Memory B cell (primary cell): ENCODE measurements at places on chromosomes 5 and 9.

- H3K4me3 ChIP-seq: no peak overlapping the region
- peaks cover 4% of the 10 kb centered on the region for H3K4me1 ChIP-seq
- no peak for DNase-seq
- H3K27me3 ChIP-seq: no peaks in the 10 kb centered on the region
Measured at GRCh38 chr5:66906021-66906420, 290.6 kb downstream of the CD180 start.

DNA sequence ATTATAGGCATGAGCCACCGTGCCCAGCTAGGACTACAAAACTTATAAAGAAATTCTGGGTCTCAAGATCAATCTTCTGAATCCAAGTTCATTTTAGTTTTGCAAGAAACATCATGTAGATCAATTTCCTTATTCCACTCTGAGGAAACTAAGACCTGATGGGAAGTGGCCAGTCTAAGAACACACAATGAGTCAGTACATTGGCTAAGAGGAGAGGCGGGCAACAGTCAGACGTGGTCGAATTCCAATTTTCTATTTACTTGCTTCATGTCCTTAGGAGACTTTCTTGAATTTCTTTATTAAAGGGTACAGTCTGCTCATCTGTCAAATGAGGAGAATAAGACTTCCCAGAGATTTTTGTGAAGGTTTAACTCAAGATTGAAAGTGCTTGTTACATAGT lies 432.1 kb upstream of the BRINP1 start:
- H3K4me1 ChIP-seq: no peaks in the 10 kb centered on the region
- no peak for DNase-seq
- H3K36me3 ChIP-seq: no peaks in the 10 kb centered on the region
- no peak overlapping the region for H3K4me3 ChIP-seq
- H3K27me3 ChIP-seq: peaks cover 4% of the 10 kb centered on the region

DNA sequence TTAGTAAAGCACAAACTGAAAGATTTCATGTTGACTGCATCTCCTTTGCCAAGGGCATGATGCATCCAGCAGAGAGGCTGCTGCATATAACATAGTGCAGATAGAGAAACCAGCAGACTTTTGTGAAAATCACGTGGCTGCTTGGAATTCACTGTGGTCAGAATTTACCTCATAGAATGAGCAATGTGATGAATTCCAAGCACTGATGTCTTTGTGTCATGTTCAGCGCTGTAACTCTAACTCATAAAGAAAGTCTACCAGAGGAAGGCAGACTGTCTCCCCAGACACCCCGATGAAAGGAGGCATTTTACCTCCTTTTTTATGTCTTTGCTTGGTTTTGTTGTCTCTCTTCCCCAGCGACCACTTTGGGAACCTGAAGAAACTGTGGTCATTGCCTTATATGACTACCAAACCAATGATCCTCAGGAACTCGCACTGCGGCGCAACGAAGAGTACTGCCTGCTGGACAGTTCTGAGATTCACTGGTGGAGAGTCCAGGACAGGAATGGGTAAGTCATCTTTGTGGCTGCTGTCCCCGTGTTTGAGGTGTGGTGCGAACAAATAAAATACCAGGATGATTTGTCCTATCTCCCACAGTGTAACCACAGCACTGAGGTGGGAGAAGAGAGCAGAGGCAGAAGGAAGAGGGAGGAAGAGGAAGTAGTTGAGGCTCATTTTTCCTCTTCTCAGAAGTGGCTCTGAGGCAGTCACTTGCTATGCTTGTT lies 42.0 kb downstream of the ITK start:
- H3K4me1 ChIP-seq: peaks cover 16% of the 10 kb centered on the region
- H3K27ac ChIP-seq: no peak overlapping the region
- peak overlapping the region; percentile 59 for H3K4me3 ChIP-seq
- no peak for DNase-seq
- no peaks in the 10 kb centered on the region for H3K36me3 ChIP-seq

- no peaks in the 10 kb centered on the region for H3K27me3 ChIP-seq
- no peak for DNase-seq
- H3K36me3 ChIP-seq: no peaks in the 10 kb centered on the region
- H3K4me3 ChIP-seq: peak overlapping the region; percentile 24
Measured at GRCh38 chr9:31302620-31303418, 1081.6 kb upstream of the ACO1 start.

DNA sequence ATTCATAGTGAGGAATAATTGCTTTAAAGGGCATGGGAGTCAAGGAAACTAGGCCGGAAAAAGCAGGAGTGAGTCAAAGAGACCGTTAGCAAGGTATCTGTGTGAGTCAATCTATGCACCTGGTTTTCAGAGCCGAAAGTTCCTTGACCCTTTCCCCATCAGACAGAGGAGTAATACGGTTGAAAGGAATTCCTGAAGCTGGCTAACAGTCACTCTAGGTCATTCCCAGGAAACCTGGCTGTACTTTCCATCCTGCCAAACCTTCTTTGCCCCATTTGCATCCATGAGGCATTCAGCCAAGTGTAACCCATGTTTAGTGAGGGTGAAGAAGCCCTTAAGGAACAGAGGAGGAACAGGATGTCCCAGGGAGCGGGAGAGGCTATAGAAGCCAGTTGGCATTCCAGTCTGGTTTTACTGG lies 16.2 kb downstream of the RBM18 start:
- no peak overlapping the region for H3K27ac ChIP-seq
- DNase-seq: no peak
